Stimulated activated CD8-positive, alpha-beta memory T cell treated with anti-CD3 and anti-CD28 coated beads, Interleukin-4, amount 100 ng/mL, for 1 hour (primary cell): ENCODE measurements at places on chromosomes 12 and 14.

DNA sequence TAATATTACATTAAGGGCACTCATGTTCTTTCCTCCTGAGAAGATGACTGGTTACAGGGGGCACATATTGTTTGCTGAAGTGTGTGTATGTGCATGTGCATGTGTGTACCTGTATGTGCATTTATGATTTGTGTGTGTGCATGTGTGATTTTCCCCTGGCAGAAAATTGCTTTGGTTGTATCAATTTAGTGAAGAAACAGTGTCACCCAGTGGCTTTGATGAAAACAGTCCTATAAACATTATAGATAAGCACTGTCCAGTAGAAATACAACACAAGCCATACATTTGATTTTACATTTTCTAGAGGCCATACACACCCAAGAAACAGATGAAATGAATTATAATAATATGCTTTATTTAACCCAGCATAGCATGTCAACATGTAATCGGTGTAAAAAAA lies 8.6 kb downstream of the PDE3A start:
- DNase-seq: no peak

- DNase-seq: no peak
Observed at GRCh38 chr12:66065641-66066136, 64.9 kb downstream of the LLPH start.

- no peak for DNase-seq
Observed at GRCh38 chr12:106179086-106179485, 40.3 kb upstream of the NUAK1 start.

DNA sequence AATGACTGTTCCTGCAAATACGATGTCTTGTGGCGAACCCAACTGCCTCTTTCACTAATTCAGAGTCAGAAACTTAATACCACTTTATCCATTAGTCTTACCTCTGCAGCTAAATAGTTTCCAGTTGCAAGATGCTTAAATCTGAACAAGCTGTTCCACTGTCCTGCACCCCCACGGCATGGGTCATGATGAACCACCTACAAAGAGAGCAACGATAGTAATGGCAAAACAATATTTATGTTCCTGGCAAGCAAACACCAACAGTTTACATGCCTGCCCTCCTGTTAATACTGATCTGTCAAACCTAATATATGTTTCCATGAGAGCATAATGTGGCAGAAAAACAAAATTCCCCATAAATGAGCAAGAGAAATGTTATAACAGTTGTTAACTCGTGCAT lies 121.9 kb downstream of the ITPR2 start:
- no peak for DNase-seq

- no peak for DNase-seq
Observed at GRCh38 chr12:93016752-93017350, 87.8 kb upstream of the EEA1 start.

DNA sequence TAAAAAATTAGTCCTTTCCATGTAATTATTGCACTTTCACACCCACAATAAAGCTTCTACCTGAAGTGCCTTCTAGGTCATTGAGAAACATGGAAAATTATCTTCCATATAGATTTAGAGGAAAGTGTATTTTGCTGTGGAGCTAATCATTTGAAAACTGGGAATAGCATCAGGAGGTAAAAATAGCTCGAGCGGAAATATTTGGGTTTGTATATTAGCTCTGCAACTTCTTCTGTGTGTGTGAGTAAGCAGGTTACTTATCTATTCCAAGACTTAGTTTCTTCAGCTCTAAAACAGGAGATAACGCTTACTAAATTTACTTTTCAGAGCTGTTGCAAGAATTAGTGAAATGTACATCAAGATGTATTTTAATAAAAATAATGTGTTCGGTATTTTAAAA lies 95.0 kb upstream of the MON2 start:
- no peak for DNase-seq

DNA sequence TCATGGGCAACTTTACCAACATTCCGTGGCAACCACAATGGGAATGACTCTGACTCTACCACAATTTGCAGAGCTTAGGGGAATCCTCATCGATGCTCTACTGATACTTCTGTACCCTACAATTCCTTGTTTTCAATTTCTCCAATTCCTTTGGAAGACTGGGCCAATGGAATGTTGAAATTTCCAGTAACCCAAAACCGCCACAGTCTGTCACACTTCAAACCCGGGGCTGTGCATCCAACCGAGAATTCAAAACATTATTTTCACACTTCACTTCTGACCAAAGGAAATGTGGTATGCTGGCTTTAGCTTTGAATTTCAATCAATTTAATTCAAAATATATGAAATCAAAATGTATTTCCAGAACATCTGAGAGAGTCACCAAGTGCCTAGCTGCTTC lies 951.4 kb downstream of the VRK1 start:
- no peak for DNase-seq

- DNase-seq: no peak
Observed at GRCh38 chr14:34766060-34766459, 51.7 kb upstream of the CFL2 start.

GRCh38 chr14:105480807-105481801 lies 5.6 kb upstream of the CRIP1 start:
- DNase-seq: peak; percentile 81

DNA sequence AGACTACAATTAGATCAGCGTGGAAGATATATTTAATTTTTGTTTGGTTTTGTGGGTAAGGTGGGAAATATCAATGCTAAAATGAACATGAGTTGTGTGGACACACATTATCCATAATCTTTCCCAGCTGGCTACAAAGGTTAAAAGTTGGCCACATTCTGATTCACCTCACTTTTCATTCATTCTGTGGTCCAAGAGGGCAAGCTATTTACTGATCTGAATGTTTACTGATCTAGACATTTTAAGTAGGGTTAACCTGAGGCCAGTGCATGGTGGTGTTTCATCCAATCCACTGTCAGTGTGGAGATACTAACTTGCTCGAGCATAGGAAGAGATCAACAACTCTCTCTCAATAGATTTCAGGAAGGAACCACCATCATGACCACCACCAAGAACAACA lies 71.6 kb downstream of the DCAF5 start:
- DNase-seq: no peak

DNA sequence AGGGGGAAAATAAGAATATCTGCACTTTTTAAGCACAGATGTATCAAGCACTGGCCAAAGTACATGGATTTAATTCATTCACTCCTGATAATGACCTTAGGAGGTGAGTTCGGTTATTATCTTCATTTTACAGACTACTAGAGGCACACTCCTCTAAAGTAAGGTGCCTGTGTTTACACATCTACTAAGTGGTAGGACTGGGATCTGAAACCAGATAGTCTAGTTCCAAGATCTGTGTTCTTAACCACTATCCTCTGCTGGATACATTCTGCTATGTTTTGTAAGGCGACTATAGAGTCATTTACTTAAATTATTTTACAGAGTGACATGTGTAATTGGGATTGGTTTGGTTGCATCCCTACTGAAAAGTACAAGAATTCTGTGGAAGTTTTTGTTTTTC lies 175.3 kb downstream of the ESR2 start:
- no peak for DNase-seq

DNA sequence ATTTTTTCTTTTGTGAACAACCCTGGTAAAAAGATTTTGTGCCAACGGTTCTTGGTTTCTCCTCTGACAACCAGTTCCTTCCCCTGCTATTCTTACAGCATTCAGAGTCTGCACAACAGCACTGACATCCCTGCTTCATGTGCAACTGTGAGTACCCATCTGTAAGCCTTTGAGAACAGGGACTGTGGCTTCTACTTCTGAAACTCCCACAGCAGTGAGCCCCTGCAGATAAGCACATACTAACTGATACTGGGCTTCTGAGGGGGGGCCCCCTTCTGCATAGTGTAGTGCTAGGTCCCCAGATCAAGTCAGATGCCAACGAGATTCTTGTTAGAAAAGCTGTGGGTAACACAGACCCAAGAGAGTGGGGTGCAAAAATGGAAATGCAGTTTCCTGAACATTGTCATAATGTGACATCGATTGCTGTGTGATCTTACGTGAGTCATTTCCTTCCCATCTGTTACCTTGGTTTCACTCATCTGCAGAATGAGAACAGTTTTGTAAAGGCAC lies 11.1 kb upstream of the NINJ2 start:
- DNase-seq: peak; percentile 24

DNA sequence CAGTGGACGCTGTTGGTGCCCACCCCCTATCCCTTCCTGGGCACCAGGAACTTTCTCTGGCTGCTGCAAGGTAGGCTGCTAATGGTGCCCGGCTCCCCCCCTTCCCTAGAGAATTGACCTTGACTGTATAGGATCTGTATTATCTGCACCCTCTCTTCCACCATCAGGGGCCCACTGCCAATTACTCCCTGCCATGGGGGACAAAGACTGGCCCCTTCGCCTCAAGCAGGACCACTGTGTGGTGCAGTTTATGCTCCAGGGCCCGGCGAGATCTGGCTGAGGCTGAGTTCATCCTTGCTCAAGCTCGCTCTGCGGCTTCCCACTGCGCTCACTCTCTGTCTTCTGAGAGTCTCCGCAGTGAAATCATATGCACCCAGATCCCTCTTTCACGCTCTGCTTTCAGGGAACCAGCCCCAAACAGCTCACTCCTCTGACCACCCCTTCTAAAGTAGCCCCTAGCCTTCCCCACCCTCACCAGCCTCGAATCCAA lies 95.2 kb downstream of the LGMN start:
- DNase-seq: no peak

DNA sequence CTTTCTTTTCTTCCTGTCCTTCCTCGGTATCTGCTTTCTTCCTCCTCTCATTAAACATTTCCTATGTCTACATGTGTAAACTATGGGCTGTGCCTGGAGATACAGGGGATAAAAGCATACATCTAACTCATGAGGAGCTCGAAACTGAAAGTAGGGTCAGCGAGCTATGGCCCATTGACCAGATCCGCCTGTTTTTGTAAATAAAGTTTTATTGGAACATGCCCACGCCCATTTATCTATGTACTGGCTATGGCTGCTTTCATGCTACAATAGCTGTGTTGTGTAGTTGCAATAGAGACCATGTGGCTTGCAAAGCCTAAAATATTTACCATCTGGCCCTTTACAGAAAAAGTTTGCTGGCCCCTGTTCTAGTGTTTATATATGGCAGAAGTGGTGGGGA lies 500.8 kb upstream of the GARIN6 start:
- no peak for DNase-seq

- no peak for DNase-seq
Observed at GRCh38 chr14:101480747-101481530, 80.4 kb upstream of the DIO3 start.

- no peak for DNase-seq
Observed at GRCh38 chr12:46401662-46402061, 29.1 kb upstream of the SLC38A2 start.

DNA sequence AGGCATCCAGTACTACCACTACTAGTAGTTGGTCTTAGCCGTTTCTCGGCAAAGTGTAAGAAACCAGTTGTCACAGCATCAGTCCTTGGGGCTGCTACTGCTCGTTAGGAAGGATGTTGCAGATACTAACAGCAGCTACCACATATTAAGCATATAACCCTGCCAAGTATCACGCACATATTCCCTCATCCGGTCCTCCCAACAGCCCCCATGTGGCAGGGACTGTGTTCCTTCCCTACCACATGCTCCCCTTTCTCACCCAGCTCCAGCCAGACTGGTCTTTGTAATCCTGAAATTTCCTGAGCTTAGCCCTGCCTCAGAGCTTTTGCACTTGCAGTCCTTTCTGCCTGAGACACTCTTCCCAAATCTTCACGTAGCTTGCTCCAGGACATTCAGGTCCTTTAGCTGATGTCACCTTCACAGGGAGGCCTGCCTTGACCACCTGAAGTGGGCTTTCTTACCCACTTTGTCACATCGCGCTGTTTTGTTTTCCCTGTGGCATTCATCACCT lies 7.8 kb downstream of the ERP29 start:
- no peak for DNase-seq

DNA sequence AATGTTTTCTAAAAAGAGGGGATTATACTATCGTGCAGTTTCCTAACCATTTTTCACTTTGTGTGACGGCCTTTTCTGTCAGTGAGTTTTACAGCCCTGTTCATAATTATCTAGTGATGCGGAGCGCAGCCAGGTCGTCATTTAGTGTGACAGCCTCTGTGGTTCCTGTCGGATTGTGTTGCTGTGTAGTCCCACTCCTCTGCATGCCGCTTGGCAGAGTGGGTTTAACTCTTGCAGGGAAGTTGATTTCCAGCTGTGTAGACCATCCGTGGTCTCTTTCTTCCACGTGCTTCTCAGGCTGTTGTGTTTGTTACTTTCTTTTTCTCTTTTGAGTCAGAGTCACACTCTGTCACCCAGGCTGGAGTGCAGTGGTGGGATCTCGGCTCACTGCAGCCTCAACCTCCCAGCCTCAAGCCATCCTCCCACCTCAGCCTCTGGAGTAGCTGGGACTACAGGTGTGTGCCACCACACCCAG lies 8.6 kb downstream of the RAN start:
- DNase-seq: no peak

DNA sequence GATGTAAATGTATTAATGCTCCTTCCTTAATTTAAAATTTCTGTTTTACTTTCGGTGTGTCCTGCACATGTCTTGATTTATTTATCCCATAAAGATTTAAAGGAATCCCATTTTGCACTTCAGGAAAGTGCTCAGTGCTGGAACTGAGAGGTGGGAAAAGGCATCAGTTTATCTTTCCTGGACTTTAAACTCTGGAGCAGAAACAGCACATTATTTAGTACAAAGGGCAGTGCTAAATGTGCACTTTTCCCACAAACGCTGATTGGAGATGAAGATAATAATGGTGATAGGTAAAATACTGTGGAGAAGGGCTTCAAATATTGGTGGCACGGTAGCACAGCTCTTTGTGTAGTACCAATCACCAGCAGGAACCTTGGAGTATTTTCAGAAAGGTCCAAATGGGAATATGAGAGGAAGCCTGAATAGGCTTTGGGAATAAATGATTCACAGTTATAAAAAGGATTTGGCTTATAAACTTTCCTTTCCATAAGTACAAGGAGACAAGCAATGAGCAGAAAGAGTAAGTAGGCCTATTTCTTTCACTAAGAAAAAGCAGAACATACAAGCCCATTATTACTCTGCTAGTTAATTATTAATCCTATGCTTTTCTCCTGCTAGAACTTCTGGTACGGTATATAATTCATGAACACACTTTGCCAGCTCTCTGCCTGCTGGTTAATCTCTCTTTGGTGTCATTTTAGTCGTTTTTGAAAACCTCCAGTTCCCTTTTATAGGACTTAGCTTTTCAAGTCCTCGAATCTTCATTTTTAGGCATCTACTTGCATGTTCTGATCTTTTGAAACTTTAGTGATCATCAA lies 58.3 kb downstream of the SLC15A5 start:
- DNase-seq: no peak

GRCh38 chr12:71162832-71163763 lies 5.3 kb upstream of the TSPAN8 start:
- DNase-seq: no peak

DNA sequence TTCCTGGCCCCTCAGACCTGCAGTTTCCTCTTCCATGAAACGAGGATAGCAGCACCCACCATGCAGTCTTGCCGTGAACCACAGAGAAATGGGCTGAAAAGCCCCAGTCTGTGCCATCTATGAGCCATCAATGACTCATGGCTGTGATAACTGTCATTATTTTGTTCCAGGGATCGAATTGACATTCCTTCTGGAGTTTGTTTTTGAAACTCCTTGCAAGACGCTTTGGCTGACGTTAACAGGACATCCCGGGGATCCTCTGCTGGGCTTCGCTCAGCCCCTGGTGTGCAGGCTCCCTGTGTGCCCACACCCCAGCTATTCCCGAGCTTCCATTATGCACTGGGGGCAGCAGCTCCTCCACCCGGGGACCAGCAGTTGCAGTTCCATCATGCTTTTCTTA lies 33.8 kb downstream of the MMAB start:
- no peak for DNase-seq
